ENCODE measurements at places on chromosomes 12 and 14. TPM values are rescaled to one million over a fixed set of nuclear protein-coding genes. Genes with fewer than 3 reads are reported as not detected.

DNA sequence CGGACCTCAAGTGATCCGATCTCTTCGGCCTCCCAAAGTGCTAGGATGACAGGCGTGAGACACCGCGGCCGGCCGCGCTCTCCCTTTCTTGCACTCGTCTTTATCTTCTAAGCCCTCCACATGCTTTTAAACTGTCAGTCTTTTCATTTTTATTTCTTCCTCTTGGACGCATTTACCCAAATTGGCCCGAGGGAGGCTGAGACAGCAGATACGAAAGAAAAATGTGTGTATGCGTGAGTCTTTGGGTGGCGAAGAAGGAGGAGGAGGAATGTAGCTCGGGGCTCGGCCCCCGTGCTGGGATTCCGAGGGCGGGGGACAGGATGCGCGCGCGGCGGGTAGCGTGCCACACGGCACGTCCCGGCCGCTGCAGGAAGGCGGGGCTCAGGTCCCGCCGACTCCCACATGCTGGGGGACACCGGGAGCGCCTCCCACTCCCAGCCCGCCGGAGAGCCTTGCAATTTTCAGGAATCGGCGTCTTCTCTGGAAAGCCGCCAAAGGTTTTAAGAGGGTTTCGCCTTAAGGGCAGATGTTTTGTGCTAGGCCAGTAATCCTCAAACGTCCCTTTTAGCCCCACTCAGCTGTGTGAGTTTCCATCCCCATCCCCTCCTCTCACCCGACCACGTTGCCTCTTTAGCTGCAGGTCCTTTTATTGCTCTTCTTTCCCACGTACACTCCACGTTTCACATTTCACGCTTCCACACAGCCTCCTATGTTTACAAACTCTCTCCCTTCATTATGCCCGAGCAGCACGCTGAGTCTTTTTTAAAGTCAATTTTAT lies 34.7 kb upstream of the SLC2A3 start:
- peak; percentile 98 for DNase-seq

- DNase-seq = no peak
Measured at GRCh38 chr14:100474196-100474595, 113.0 kb downstream of the BEGAIN start.

- no peak for DNase-seq
Measured at GRCh38 chr12:99911081-99911480, 73.7 kb downstream of the ANKS1B start.

DNA sequence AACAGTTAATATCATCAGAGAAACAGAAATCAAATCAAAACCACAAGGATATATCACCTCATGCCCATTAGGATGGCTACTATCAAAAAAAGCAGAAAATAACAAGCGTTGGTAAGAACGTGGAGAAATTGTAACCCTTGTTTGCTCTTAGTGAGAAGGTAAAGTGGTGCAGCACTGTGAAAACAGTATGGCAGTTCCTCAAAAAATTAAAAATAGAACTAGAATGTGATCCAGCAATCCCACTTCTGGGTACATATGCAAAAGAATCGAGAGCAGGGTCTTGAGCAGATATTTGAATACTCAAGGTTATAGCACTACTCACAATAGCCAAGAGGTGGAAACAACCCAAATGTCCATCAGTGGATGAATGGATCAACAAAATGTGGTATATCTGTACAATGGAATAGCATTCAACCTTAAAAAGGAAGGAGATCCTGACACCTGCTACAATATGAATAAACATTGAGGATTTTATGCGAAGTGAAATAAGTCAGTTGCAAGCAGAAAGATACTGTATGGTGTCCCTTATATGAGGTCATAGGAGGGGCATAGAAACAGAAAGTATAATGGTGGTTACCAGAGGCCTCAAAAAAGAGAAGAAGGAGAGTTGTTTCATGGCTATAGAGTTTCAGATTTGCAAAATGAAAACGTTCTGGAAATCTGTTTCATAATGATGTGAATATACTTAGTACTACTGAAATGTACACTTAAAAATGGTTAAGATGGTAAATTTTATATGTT lies 131.0 kb upstream of the EEA1 start:
- no peak for DNase-seq

LHX5 gene
- total RNA-seq = 2.1 TPM

UNC79 gene
- 2.8 TPM for total RNA-seq

KCNC2 gene
- not detected for total RNA-seq

DNA sequence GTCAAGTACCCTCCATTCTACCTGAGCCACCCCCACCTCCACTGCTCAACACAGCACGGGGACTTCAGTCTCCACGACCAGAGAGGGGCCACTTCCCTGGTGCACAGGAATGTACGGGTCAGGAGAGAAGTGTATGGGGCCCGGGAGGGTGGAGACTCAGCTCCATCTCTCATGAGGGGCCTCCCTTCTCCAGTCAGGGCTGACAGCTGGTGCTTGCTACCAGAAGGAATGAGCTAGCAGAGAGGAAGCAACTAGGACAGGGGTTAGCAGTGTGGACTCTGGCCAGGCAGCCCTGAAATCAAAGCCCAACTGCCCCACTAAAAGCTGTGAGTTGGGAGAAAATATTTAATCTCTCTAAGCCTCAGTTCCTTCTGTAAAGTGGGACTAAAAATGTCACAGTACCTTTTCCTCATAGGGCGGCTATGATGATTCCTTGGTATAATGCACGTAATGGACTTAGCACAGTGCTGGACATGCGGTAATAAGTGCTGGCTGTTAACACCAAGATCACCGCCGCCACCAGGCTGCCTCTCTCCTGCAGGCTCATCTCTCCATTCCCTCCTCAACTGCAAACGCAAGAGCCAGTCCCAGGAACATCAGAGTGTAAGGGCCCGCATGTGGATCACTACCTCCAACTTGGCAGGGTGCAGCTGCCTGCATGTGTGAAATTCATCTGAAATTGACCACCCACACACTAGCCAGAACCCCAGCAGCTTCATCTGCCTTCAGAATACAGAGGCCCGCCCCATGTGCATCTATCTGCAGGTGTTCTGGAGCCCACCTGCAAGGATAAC lies 14.6 kb downstream of the ACTN1 start:
- no peak for DNase-seq

DNA sequence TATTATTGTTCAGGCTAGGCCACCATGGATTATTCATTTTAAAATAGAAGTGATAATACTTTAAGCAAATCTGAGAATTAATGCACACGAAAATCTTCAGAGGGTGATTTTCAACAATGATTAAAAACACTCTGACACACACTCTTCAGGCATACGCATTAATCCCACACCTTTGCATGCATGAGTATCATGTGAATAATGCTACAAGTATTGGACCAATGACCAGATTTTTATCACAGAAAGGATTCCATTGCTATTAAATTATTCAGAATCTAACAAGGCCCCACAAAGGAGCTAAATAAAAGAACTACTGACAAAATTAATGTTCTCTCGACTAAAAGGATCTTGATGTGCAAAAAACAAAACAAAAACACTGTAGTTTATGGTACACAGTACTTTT lies 11.1 kb downstream of the EPS8 start:
- no peak for DNase-seq

DNA sequence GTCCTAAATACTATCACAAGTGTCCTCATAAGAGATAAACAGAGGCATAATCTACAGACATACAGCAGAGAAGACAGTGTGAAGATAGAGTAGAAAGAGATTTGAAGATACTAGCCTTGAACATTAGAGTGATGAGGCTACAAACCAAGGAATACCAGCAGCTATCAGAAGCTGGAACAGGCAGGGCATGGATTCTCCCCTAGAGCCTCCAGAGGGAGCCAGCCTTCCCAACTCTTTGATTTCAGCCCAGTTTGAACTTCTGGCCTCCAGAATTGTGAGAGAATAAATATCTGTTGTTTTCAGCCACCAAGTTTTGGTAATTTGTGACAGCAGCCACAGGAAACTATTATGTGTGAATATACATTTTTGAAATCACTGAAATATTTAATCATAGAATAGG lies 47.2 kb downstream of the CCDC91 start:
- peak; percentile 40 for DNase-seq

Measured in H9 (cell line).